ENCODE measurements at places on chromosomes 3 and 15.

DNA sequence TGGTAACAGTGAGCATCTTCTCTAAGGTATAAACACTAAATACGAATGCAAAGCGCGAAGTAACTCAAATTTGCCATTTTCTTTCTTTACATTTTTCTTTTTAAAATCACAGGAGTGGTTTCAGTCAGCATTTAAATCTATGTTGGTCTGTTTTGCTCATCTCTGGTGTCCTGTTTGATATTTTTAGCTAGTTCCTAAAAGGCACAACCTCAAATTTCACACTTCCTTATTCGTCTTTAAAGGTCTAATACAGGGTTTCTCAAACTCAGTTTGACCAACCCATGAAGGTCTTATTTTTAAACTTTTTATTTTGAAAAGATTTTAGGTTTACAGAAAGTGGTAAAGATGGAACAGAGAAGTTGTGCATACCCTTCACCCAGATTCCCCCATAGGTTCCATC is 201.1 kb downstream of the MAGI1 start:
- no peak for DNase-seq

DNA sequence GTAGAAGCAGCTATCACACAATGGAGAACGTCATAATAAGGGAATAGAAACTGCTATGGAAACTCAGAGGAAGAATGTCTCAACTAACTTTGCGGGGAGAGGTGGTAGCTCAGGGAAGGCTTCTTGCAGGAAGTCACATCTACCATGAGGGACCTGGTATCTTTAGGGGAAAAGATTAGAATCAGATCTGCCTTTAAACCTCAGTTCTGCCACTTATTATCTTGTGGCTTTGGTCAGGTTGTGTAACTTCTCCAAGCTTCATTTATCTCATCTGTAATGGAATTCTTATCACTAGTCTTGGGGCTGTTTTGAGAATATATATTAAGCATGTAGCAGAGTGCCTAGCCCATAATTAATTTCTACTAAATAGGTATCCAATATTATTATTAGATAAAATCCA is 46.4 kb upstream of the PRICKLE2 start:
- DNase-seq: no peak

- DNase-seq: no peak
These were observed 290.8 kb downstream of the MCTP2 start for GRCh38 chr15:94522125-94522524.

DNA sequence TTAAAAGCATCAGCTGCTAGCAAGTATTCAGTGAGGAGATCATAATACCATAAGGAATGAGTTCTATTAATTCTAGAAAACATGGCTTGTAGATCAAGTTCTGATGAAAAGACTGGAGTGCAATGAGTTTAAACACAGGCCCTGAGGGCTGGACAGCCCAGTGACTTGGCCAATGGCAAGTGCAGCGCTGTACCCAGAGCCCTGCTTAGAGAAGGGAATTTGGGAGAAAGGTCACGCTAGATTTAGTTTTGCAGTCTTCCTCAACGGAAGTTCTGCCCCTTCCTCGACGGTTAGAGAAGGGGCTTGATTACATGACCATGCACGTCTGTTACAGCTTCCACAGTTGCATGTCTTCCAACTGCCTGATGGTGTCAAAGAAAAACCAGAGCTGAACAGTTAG is 4.0 kb downstream of the TMEM212 start:
- no peak for DNase-seq

GRCh38 chr3:139434764-139435307 is 41.5 kb downstream of the RBP2 start:
- DNase-seq: no peak

DNA sequence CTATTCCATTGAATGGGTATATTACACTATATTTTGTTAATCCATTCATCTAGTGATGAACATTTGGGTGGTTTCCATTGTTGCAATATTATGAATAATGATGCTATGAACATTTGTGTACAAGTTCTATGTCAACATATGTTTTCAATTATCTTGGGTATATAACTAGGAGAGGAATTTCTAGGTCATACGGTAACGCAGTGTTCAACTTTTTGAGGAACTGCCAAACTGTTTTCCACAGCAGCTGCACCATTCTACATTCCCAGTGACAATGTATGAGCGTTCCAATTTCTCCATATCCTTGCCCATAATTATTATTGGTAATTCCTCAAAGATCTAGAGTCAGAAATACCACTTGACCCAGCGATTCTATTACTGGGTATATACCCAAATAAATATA is 24.1 kb upstream of the RORA start:
- DNase-seq: no peak

- DNase-seq: no peak
These were observed at the start of gene SPATA12 for GRCh38 chr3:57060089-57060821. TSS of gene SPATA12 (plus strand) at chr3:57060664. CDS start at chr3:57073695, 13,031 bp downstream.

- DNase-seq: peak; percentile 69
These were observed 4.6 kb upstream of the SIN3A start for GRCh38 chr15:75455982-75456531.

- DNase-seq: no peak
These were observed 4.9 kb downstream of the MUC4 start for GRCh38 chr3:195806916-195807231.

GRCh38 chr3:27025718-27026117 is 343.5 kb downstream of the NEK10 start:
- no peak for DNase-seq

DNA sequence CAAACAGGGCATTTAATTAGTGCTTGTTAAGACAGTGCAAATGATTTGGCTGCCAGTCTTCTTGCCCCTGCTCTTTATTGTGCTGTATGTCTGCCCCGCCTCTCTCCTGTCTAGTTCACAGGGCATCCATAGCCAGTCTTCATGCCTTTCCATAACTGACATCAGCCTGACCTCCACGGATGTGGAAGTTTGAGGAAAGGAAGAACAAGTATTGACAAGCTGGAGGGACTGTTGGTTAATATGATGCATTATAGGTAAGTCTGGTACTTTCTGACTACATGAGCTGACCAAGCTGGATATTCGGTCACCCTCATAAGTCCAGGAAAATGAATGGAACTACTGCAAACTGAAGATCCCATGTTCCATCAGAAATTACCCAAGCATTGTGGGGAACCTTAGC is 325.9 kb downstream of the TIGIT start:
- DNase-seq: no peak

- DNase-seq: no peak
These were observed 3.8 kb downstream of the ANPEP start for GRCh38 chr15:89810837-89811236.

GRCh38 chr3:132726341-132726823 is 4.2 kb upstream of the NPHP3 start:
- no peak for DNase-seq

DNA sequence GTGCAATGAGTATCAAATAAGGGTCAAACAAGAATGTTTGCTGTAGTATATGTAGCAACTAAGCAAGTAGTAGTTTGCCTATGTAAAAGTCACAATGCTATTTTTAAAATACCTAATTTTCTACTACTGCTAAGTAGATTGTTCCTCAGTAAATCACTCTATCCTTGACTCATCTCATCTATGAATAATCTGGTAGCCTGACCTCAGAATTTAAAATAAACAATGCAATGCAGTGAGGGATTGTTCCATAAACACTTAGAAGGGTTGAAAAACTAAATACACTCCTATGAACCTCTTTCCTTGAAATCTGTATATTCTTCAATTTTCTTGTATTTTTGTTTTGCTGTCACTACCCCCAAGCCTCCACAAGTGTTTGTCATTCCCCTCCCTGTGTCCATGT is 253.3 kb downstream of the TBC1D5 start:
- no peak for DNase-seq

GRCh38 chr3:45140141-45140769 is 5.9 kb downstream of the CDCP1 start:
- no peak for DNase-seq

DNA sequence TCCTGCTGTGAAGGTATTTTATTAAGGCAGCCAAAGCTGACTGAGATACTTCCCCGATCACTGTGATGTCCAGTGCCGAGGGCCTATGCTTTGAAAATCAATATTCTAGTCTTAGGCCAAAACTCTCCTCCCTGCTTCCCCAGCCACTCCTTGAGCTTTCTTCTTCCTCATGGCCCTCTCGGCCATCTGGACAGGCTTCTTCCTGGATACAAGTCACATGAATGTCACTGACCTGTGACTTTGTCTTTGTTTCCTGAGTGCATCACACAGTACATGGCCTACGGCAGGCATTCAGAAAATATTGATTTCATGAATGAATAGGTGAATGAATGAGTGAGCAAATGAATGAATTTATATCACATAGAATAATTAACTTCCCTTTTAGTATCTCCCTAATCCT is 24.6 kb upstream of the HES1 start:
- no peak for DNase-seq

DNA sequence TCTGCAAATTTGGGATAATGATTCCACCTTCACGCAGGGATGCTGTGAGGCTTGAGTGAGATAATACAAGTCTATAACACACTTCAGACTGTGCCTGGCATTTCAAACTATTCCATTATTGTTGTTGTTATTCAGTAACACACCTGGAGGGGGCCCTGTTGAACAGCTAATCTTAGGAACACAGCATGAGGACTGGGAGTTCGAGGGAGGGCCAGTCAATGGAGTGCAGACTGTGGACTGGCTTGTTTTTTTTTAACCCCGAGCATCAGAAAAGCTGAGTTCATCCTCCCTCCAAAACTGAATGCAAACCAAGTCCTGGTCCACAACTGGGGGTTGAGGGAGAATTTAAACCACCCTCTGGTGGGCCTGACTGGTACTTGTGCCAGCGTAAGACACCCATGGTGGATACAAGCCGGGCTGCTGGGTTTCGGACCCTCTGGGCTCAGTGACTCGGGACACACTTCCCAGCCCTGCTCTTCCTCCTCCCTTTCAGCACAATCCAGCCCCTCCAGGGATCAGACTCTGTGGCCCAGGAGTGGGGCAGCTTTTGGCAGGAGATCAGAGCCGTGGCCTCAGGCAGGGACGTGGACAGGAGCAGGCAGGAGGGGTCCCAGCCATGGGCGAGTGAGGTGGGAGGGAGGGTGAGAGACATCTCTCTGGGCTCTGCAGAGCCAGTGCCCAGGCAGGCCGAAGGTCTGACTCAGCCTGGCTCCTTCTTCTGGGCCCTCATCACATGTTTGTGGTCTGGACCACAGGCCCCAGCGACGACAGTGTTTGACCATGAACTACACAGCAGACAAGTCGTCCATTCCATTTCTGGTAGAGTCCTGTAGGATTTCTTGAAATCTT is 36.3 kb upstream of the MEX3B start:
- DNase-seq: no peak

DNA sequence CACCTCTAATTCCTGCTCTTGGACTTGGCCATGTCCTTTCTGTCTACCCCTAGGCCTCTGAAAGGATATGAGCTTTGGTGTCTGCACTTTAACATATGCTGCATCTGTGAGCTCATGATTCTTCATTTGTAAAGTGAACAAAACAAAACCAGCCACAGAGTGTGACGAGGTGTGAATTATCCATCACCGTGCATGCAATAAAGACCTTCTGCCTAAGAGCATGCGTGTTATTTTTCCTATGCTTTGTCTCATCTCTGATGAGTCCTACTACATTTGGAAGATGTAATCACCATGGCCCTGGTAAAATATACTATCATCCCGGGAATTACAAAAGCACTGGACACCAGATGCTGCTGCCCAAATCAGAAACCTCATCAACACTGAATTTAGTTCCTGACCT is 103.5 kb upstream of the KCNAB1 start:
- DNase-seq: no peak

- DNase-seq: no peak
These were observed 107.1 kb upstream of the FHIT start for GRCh38 chr3:61358364-61358763.
